ENCODE measurements at places on chromosomes 1 and 21.

DNA sequence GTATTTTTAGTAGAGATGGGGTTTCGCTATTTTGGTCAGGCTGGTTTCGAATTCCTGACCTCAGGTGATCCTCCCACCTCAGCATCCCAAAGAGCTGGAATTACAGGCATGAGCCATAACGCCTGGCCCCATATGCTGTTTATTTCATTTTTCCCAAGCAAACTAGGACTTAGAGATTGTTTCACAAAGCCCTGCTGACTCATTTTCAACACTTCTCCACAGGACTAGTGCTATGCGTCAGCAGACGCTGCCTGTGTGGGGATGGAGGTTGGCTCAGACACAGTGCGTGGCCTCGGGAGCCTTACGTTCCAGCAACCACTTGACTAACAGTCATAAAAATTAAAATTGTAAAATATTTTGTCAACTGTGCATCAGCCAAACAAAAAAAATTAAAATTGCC, 22.7 kb downstream of the PKNOX1 start:
- DNase-seq = no peak

- DNase-seq = no peak
Measured at GRCh38 chr1:210751911-210752310, 382.0 kb downstream of the KCNH1 start.

- DNase-seq = no peak
Measured at GRCh38 chr1:168164771-168165170, 14.0 kb upstream of the TIPRL start.

DNA sequence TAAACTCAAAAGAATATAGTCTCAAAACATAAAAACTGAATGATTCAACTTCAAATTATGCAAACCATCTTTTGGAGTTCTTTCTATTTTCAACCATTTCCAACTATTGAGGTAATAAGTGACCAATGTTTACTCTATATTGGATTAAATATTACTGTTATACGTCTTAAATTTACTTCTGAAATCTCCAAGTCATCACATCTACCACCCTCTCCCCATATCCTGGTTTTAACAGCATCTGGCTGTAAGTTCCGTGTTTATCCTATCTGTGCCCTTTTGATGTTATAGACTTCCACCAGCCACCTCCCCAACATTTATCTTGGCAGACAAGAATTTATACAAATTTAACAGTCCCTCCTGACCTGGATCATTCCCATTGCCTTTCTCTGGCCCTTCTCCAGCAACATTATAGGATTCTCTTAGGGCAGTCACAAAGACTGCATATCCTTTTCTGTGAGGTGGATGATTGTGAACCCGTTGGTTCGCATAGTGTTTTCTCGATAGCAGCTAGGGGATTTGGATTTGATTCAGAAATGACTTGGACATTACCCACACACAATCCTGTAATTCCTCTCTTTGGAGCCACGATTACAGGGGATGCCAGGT, 313.4 kb upstream of the FMN2 start:
- DNase-seq = no peak

DNA sequence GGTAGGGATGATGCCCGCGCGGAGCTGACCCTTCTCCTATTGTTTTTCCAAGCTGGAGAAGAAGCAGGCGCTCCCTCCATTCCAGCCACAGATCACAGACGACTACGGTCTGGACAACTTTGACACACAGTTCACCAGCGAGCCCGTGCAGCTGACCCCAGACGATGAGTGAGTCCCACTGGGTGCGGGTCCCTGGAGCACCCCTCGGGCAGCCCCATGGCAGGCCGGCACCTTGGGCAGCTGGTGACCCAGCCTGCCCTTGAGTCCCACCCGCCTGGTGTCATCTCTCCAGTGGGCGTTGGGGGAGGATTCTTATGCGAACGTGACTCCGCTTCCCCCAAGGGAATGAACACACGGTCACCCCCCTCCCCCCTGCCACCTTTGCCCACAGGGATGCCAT, 10.0 kb downstream of the FAAP20 start:
- no peak for DNase-seq

DNA sequence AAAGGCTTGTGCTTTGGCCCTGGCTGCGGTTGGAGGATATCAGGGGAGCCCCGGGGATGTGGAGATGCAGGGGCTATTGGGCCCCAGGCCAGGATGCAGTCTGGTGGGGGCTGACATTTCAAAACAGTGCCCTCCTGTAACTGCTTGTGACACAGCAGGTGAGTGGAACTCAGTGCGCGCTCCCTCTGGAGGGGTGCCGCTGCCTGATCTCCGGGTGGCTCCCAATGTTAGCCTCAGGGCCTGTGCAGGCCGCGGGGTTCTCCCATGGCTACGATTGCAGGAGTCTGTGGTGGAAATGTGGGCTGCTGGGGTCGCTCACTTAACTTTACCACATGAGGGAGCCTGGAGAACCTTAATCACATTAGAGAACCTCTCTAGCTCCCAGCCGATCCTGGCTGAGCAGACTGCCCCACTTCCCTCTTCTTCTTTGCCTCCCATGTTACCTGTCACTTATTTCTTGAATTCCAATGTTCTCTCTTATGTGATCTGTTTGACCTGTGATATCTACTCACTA, 163.2 kb downstream of the FMN2 start:
- no peak for DNase-seq

GRCh38 chr1:3914911-3915310, 14.8 kb upstream of the C1orf174 start:
- no peak for DNase-seq

DNA sequence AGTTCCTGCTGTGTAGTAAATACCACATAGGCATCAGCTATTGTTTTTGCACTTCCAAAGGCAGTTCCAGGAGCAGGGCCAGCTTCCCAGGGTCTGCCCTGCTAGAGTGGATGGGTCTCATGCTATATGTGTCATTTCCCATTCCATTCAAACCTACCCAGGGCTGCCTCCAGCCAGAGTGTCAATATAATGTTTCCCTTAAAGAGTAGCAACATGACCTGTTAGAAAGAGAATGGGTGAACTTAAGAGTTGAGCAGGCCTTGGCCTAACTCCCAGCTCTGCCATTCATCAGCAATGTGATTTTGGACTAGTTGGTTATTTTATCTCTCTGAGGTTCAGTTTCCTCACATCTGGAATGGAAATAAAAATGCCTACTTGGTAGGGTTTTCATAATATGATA, 44.9 kb downstream of the RAB3B start:
- DNase-seq = no peak

DNA sequence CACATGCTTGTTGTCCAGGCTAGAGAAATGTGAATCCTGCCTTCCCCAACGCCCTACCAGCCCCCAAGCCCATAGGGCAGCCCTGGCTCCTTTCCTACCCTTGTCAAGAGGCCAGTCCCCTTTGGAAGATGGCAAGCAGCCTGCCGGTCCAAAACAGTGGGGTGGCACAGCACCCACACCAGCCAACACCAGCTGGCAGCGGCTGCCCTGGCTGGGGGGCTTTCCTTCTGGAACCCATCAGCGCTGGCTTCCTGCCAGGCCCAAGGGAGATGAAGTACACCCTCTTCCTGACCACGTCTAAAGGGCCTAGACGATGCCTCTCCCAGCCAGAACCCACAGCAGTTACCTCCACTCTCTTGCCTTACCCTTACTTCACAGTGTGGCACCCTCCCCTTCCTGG, 24.2 kb downstream of the KCNN3 start:
- no peak for DNase-seq

- DNase-seq = no peak
Measured at GRCh38 chr1:117561071-117561470, 44.8 kb upstream of the TENT5C start.

DNA sequence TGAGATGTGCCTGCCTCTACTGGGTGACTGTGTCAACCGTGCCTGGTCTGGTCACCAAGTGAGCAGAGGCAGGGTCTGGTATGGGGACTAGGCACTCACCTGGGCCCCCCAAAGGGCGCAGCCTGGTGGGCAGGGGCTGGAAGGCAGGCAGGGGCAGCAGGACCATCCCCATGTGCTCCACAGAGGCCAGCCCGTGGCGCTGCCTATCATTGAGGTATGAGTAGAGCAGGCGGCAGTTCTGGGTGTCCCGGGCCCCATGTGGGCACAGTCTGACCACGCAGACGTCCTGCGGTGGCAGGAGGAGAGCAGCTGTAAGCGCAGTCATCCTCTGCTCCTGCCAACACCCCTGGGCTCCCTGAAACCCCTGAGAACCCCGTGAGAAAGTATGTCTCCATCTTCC, 23.7 kb downstream of the SPOCD1 start:
- DNase-seq = no peak

DNA sequence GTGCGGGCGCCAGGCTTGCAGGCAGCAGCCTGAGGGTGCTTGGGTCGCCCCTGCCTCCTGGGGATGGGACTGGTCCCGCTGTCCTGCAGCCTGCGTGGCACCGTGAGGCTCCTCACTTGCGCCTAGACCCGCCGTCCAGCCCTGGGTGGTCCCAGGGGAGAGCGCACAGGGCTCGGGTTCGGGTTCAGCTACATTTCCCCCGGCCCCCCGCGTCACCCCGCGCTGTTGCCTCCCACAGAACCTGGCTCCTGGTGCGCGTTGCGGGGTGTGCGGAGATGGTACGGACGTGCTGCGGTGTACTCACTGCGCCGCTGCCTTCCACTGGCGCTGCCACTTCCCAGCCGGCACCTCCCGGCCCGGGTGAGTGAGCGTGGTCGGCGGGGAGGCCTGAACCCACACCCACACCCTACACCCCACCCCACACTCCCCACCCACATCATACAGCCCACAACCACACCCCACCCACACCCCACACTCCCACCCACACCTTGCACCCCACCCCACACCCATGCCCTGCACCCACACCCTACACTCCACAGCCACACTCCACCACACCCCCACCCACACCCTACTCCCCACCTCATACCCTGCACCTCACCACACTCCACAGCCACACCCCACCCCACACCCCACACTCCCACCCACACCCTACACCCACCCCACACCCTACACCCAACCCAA, 6.2 kb upstream of the PFKL start:
- DNase-seq = no peak

- DNase-seq = no peak
Measured at GRCh38 chr1:87981386-87981785, 652.7 kb downstream of the LMO4 start.

DNA sequence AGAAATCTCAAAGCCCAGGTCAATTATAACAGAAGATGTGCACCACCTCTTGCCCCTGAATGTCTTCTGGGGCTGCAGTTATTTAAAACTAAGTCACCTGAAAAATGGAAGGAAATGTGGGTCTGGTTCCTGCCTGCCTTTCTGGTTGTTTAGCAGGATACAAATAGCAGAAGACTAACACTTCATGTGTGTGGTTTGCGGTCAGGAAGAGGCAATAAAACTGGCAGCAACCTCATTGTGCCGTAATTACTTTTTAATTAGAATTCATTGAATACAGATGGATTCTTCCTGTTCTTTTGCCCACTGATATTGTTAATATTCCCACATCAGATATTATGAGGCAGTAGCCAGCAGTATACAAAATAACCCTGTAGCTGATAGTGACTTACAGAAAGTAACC, 345.7 kb downstream of the ZNF326 start:
- no peak for DNase-seq

All from SHP77 (cell line).